ENCODE measurements at places on chromosomes 6 and 20.

- DNase-seq, result no peak
Observed at GRCh38 chr6:152948150-152948768, 34.6 kb downstream of the FBXO5 start.

DNA sequence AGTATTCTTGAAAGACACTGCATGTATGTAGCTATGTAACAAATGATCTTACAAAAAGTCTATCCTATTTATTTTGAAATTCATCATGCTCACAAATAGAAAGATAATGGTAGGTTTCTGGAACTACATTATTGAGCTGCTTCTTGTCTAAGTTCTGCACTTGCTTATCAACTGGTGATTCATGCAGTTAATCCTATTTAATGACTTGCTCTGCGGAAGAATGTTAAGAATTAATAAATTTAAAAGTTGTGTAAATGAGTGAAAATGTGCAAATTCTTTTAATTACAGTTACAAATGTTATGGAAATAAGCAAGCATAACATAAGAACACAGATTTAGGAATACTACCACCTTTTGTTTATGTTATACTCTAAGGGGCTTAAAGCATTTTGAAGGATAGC is 67.1 kb upstream of the MCM9 start:
- DNase-seq, result no peak

GRCh38 chr20:56427797-56428196 is 15.7 kb downstream of the CASS4 start:
- no peak for DNase-seq

DNA sequence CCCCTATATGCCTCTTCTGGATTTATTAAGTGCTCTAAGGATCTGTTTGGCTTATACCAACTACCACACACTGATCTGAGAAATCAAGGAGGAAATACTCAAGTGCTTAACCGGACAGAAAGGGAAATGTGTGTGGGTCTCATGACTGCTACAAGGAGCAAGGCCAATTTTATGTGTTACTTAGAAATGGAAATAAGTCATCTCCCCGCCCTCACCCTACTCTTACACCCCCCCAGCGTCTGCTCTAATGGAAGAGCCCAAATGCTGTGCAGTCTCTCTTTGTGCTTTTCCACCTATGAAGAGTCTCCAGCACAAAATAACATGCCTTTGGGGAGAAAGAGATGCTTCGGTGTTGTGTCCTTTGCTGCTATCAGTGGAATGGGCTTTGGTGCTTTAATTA is 428.8 kb upstream of the ARID1B start:
- DNase-seq, result peak; percentile 17

DNA sequence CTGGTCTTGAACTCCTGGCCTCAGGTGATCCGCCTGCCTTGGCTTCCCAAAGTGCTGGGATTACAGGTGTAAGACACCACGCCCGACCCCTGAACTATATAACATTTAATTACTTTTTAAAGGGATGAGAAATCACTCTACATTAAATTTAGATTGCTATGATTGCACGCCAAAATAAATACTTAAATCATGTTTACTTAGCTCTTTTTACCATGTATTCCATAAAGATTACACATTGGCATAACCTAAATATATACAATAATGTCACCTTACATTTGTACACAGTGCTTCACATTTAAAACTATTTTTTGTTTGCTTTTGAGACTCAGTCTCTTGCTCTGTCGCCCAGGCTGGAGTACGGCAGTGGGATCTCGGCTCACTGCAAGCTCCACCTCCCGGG is 86.4 kb downstream of the IRAK1BP1 start:
- DNase-seq, result no peak

DNA sequence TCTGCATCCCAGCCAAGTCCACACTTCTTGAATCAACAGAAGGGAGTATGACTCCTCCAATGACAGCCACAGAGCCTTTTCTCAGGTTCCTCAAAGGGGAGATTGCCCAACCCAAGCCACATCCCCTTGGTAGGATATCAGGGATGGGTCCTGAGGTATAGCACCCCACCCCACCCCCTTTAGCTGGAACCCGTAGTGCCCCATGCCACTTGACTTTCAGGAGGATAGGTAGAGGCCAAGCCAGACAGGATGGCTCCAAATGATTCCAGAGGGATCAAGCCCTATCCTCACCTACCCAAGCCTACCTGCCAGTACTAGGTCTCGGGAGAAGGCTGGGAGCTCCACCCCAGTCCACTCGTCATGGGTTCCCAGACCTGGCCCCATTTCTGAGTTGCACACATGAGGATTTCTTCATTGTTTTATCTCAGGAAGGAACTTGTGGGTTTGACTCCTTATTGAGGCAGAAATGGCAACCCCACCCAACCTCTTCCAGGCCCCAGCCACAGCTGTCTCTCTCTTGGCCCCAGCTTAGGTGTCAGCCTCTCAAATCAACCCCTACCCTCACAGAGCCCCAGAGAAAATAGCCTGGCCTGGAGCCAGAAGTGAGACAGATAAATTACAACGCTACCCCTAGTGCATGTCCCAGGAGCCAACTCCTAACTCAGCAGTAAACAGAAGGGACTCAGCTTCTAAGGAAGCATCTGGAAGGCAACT is 3.6 kb downstream of the CCND3 start:
- no peak for DNase-seq

- DNase-seq, result no peak
Observed at GRCh38 chr6:683742-684440, 9.0 kb downstream of the EXOC2 start.

DNA sequence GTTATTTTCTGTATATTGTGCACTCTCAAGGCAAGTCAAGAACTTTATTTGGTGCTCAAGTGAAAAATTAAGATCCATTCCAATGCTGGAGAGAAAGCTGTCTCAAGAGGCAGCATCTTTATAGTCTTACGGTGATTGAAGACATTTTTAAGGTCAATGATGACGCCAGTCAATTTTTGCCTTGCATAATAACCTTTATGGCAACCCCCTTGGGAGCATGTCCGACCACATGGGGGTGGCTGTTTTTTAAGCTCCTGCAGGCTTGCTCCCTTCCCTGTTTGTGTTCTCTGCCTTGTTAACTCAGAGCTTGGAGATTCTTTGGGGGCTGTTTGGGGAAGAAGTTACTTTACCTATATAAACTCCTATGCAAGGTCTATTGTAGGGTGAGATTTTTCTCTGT is 109.6 kb upstream of the FERMT1 start:
- DNase-seq, result no peak

DNA sequence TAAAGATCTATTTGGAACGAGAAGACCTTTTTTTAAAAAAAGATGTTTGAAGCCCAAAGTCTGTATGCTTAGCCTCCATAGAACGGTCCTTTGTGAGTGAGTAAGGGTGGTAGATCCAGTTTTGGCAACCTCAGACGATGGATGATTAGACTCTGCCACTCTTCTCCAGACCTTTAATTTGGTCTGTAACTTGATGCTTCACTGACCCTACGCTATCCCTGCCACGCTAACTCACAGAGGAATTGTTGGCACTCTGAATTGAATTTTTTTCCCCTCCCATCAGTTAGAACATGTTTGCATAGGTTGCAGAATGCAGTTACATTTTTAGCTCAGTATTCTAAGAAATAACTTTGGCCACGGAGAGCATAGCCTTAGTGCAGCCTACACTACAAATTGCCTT is 15.8 kb upstream of the DEK start:
- DNase-seq, result no peak

DNA sequence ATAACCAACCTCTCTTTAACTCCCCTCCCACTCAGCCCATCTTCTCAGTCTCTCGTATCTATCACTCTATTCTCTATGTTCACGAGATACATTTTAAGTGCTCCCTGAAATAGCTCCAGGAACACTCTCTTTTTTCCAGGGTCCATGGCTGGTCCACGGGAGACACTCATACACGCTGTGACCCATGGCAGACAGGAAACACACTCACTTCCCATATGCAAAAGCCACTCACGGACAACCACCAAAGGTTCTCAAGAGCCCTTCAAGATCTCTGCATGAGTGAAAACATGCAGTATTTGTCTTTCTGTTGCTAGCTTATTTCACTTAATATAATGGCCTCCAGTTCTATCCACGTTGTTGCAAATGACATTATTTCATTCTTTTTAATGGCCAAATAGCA is 71.4 kb upstream of the PCSK2 start:
- no peak for DNase-seq

- no peak for DNase-seq
Observed at GRCh38 chr6:87826424-87826823, 124.4 kb upstream of the AKIRIN2 start.

- no peak for DNase-seq
Observed at GRCh38 chr20:19041787-19042186, 170.7 kb upstream of the SLC24A3 start.

DNA sequence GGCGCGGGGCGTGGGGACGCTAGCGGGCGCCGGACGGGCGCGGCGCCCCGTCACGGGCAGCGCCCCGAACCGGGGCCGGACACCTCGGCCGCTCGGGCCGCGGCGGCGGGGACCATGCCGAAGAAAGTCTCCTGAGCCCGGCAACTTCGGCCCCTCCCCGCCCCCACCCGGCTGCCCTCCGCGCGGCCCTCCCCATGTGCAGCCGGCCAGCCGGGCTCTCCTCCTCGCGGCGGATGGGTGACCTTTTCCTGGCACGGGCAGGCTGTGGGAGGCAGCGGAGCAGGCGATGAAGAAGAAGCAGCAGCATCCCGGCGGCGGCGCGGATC is 278 bp downstream of the UST start:
- DNase-seq, result no peak

GRCh38 chr6:92550501-92550900 is 868.9 kb downstream of the EPHA7 start:
- DNase-seq, result no peak

- DNase-seq, result no peak
Observed at GRCh38 chr20:53163486-53163885, 191.3 kb downstream of the TSHZ2 start.

- DNase-seq, result no peak
Observed at GRCh38 chr6:138607478-138608433, 108.5 kb upstream of the NHSL1 start.

- no peak for DNase-seq
Observed at GRCh38 chr6:34553750-34554149, 2.4 kb downstream of the SPDEF start.

- no peak for DNase-seq
Observed at GRCh38 chr6:128491100-128491581, 29.3 kb downstream of the PTPRK start.

GRCh38 chr6:78831492-78831891 is 35.9 kb upstream of the IRAK1BP1 start:
- DNase-seq, result no peak

GRCh38 chr6:95280686-95281273 is 296.6 kb upstream of the MANEA start:
- no peak for DNase-seq

DNA sequence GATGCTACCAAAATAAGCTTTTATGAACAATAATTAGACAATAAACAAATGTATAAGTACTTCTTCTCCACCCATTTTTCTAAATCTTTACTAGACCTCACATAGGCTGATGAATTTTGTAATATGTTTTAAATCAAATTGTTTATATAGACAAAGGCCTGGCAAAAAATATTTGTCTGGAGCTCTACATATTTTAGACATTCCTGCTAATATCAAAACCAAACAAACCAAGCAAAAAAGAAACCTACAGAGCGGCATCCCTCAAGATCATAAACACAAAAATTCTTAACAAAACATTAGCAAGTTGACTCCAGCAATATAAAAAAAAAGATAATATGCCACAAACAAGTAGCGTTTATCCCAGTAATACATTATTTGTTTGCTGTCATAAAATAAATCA is 87.2 kb downstream of the ADAT2 start:
- DNase-seq, result no peak

- DNase-seq, result no peak
Observed at GRCh38 chr6:62707156-62707555, 421.1 kb upstream of the KHDRBS2 start.

GRCh38 chr20:23140991-23141390 is 54.9 kb upstream of the CD93 start:
- DNase-seq, result no peak

GRCh38 chr6:21538186-21538798 is 55.3 kb upstream of the SOX4 start:
- no peak for DNase-seq

Measured in lower leg skin (tissue), 4 donors.